ENCODE measurements at places on chromosomes 5 and 9. TPM values are rescaled to one million over a fixed set of nuclear protein-coding genes. Genes with fewer than 3 reads are reported as not detected.
A peak's percentile ranks its signal among the peaks of the same experiment; 100 is the strongest.

GRCh38 chr9:89865357-89865756 lies 260.5 kb downstream of the GADD45G start:
- no peak for DNase-seq

- DNase-seq = no peak
Measured at GRCh38 chr5:142324136-142324870, 518 bp downstream of the SPRY4 start.

- no peak for DNase-seq
Measured at GRCh38 chr9:128882677-128883603, 1.0 kb downstream of the LRRC8A start.

DNA sequence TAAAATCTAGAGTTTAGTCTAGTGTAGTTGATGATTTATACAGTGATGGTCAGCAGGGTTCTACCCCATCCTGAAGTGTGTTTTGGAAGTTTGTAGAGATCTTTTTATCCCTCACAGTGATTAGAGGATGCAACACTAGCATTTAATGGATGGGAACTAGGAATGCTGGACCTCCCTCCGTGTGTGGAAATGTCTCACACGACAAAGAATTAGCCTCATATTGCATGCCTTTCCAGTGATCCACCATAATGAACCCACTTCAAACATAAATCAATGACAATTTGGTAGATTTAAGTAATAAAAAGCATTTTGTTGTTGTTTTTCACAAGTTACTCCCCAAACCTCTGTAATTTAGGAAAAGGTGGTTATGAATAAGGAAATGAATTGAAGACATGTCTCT lies 82.5 kb upstream of the LMNB1 start:
- peak; percentile 73 for DNase-seq

DNA sequence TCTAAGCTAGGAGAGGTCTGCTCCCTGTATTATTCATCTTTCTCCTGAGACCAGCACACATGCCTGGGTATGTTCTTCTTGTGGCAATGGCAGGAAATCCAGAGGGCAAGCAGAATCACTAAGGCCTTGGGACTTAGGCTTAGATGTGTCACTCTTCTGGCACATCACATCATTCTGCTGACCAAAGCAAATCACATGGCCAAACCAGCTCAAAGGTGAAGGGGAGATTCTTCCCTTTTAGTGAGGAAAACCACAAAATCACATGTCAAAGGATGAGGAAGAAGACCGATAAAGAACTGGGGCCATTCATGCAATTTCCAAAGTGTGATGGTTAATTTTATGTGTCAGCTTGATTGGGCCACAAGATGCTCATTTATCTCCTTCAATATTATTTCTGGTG lies 5.7 kb upstream of the AGGF1 start:
- no peak for DNase-seq

DNA sequence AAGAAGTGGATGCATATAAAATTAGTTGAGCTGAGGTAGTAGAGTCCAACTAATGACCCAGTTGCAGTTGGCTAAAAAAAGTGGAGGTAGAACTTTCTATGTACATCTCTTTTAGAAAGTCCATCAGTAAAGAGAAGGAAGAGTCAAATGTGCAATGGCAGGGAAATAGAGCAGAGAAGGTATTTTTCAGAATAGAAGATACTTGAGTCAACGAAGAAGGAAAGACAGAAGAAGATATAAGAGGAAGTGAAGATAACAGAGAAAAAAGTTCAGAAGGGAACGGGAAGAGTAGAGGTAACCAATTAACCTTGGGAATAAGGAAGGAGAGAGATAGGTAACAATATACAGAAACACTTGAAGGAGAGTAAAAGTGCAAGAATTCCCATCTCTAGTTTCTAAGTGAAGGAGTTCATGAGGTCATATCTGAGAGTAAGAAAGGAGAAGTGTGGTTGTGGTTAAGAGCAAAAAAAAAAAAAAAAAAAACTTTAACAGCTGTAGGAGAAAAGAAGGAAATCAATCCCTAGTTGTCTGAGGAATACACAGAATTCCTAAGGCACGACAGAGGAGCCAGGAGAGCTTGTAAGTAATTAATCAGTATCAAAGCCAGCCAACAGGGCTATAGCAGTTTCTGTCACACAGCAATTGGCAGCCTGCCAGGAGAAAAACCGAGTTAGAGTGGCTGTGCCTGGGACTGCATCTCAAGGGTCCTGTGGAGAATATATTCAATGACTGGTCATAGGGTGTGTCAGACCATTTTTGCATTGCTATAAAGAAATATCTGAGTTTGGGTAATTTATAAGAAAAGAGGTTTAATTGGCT lies 61.0 kb downstream of the ARL15 start:
- DNase-seq = no peak

DNA sequence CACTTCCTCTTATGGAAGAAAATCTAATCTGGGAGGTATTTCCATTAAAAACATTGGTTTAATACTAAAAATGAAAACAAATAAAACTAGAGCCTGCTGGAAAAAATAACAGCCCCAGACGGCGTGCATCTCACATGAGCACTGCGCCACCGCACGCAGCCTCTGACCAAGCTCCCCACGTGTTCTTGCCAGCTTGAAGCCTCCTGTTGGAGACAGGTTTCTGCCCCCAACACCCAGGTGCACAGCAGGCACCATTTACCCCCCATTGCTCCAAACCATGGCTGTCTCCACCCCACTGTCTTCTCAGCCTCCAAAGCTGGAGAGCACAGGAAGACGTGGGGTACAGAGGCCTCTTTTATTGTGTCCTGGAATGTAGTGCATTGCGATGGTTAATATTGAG lies 10.7 kb upstream of the COL5A1 start:
- DNase-seq = no peak

The PCDHA13 gene
- not detected for polyA plus RNA-seq
